Suprapubic skin (tissue), 4 donors: ENCODE measurements at places on chromosomes 11 and 22. TPM values are rescaled to one million over a fixed set of nuclear protein-coding genes. Genes with fewer than 3 reads are reported as not detected.

The XKR3 gene
- total RNA-seq = not detected

The GRIA4 gene
- total RNA-seq = 1.9 TPM

The OR11H1 gene
- not detected for total RNA-seq

The GSTT2 gene
- total RNA-seq = not detected

- no peak for DNase-seq
- peak overlapping the region; percentile 45 for H3K27ac ChIP-seq
- H3K36me3 ChIP-seq = no peaks in the 10 kb centered on the region
- H3K4me1 ChIP-seq = no peaks in the 10 kb centered on the region
Measured at GRCh38 chr11:69035946-69036340, 12.8 kb upstream of the TPCN2 start.

DNA sequence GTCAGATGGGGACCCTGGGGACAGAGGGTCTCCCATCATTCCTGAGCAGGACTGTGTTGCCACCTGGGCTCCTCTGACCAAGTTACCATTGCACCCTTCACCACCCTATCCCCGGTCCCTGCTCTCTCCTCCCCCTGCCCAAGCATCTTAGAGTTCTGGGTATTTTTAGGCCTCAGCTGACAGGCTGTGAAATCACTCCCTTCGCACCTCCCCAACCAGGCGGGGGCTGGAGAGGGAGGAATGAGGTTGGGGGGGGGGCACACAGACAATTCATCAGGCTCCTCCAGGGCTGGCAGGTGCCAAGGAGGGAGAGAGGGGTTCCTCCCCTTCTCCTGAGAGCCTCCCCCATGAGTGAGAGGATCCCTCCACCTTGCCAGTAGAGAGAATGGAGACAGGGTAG, 9.0 kb downstream of the SYT7 start:
- H3K27ac ChIP-seq = no peak overlapping the region
- H3K4me3 ChIP-seq = no peak overlapping the region
- DNase-seq = no peak
- peaks cover 44% of the 10 kb centered on the region for H3K27me3 ChIP-seq
- H3K36me3 ChIP-seq = no peaks in the 10 kb centered on the region
- peaks cover 5% of the 10 kb centered on the region for H3K4me1 ChIP-seq

GRCh38 chr11:6632116-6633073, 13.2 kb upstream of the TPP1 start:
- peaks cover 3% of the 10 kb centered on the region for H3K27me3 ChIP-seq
- no peak overlapping the region for H3K27ac ChIP-seq
- H3K4me1 ChIP-seq = peaks cover 23% of the 10 kb centered on the region
- no peak overlapping the region for H3K4me3 ChIP-seq
- peaks cover 42% of the 10 kb centered on the region for H3K36me3 ChIP-seq

- no peak overlapping the region for H3K4me3 ChIP-seq
- no peaks in the 10 kb centered on the region for H3K27me3 ChIP-seq
- H3K4me1 ChIP-seq = no peaks in the 10 kb centered on the region
- H3K36me3 ChIP-seq = no peaks in the 10 kb centered on the region
Measured at GRCh38 chr11:29231586-29231985, 785.2 kb downstream of the KCNA4 start.

DNA sequence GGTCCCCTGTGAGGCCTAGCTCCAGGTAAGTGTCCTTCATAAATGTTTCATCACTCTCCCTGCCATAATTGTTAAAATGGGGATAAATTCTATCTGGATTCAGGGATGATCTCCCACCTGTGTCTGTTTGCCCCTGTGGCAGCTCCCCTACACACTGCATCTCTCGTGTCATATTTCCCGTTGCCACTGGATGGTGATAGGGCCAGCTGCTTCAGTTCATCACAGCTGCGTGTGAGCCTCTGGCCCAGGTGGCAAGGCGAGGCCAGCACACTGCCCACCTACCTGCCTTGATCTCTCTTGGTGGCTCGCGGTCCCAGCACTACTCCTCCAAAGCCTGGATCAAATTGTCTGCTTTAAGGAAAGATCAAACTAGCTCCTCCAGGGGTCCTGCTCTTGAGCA, 187.4 kb downstream of the GRIK4 start:
- no peaks in the 10 kb centered on the region for H3K27me3 ChIP-seq
- H3K4me3 ChIP-seq = no peak overlapping the region
- no peak overlapping the region for H3K27ac ChIP-seq

GRCh38 chr22:42078469-42079318, 806 bp upstream of the SMDT1 start:
- H3K4me3 ChIP-seq = peak overlapping the region; percentile 63
- H3K36me3 ChIP-seq = peaks cover 22% of the 10 kb centered on the region
- H3K27me3 ChIP-seq = no peaks in the 10 kb centered on the region
- peaks cover 57% of the 10 kb centered on the region for H3K4me1 ChIP-seq
- peak; percentile 78 for DNase-seq
- H3K27ac ChIP-seq = peak overlapping the region; percentile 98

DNA sequence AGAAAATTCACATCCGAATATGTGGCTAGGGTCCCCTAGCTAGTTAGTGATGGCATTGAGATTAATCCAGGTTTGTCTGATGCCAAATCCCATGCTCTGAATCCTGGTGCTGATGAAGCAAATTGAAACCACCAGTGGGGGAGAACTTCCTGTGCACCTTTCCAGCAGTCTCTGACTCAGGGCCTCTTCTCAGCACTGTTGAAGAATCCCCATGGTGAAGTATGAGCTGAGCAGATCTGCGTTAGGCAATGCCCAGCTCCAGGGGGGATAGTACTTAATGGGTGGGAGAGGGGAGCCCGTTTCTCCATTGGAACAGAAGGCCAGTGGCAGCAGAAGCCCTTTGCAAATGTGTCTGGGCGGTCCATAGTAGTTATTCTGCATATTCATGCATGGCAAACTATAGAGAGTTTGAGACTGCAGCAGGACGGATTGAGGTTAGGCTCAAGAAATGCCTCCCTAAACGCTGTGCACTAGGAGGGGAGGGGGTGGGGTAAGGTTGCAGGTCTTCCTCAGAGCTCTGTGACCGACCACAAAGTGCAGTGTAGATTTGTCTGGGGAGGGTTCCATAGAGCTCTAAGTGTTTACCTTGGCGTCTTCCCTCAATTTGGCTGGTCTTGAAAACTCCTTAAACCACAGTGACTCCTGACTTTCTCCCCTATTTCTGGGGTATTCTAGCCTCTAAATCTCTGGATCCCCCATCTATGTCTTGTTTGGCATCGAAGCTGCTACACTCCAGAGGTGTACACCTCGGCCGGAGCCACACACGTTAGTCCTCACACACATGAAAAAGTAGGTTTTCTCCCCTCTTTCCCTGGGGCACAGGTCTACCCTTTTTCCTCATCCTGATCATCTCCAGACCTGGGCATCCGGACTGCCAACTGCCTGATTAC, 4.8 kb downstream of the POU2F3 start:
- DNase-seq = no peak
- no peak overlapping the region for H3K27ac ChIP-seq
- H3K27me3 ChIP-seq = peaks cover 27% of the 10 kb centered on the region

- H3K27me3 ChIP-seq = no peaks in the 10 kb centered on the region
- H3K4me1 ChIP-seq = peaks cover 3% of the 10 kb centered on the region
- H3K4me3 ChIP-seq = no peak overlapping the region
- no peak for DNase-seq
- peak overlapping the region; percentile 73 for H3K27ac ChIP-seq
Measured at GRCh38 chr11:112016765-112017376, 8.3 kb upstream of the DLAT start.

GRCh38 chr11:117427356-117427874, 99.8 kb downstream of the CEP164 start:
- H3K4me1 ChIP-seq = no peaks in the 10 kb centered on the region
- H3K27me3 ChIP-seq = peaks cover 9% of the 10 kb centered on the region
- H3K4me3 ChIP-seq = no peak overlapping the region
- no peak for DNase-seq

DNA sequence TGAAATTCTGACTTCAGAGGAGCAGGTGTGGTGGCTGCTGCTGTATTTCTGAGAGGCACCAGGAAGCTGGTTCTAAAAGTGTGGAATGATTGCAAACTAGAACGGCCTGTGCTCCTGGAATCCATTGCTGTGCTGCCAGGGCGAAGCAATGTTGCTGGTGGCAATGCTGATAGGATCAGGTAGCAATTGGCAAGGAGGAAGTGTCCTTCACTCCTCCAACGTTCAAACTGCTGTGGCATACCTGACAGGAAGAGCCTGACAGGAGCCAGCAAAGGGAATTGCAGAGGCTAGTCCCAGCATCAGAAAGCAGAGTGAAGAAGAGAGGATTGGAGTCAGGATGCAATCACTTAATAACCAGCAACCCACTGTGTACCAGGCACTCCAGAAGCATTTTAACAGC, 118.2 kb downstream of the FAR1 start:
- H3K4me3 ChIP-seq = no peak overlapping the region
- no peak overlapping the region for H3K27ac ChIP-seq
- no peaks in the 10 kb centered on the region for H3K36me3 ChIP-seq
- no peaks in the 10 kb centered on the region for H3K4me1 ChIP-seq

DNA sequence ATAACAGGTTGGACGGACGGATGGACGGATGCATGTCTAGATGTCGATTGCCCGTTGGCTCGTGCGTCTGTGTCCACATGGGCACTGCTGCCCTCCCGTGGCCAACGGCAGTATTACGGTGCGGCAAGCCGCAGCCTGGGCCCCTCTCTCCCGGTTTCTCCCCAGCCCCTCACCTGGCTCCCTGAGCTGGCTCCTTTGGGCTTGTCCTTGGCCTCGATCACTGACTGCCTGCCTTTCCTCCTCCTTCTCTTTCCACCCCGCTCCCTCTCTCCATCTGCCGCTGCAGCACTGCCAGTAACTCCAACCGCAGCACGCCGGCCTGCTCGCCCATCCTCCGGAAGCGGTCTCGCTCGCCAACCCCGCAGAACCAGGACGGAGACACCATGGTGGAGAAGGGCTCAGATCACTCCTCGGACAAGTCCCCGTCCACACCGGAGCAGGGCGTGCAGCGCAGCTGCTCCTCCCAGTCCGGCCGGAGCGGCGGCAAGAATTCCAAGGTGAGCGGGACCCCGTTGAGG, 77.3 kb downstream of the SCN3B start:
- no peak overlapping the region for H3K4me3 ChIP-seq
- H3K27ac ChIP-seq = no peak overlapping the region
- H3K27me3 ChIP-seq = peaks cover 18% of the 10 kb centered on the region
- no peaks in the 10 kb centered on the region for H3K36me3 ChIP-seq

DNA sequence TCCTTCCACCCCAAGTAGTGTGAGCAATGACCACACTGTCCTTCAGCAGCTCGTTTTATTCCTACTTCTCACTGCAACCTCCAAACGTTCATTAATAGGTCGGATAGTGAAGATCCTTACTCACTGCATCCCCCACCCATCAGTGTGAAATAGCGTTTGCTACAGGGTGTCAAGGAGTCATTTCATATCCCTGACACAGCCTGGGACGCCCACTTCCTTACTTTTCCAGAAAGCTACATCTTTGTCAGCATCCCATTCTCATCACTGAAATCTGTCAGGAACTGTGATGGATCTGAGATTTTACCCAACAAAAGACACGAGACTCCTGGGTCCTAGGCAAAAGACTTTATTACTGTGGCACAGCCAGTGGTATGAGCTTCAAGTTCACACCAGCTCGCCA, 592.4 kb downstream of the NTM start:
- H3K36me3 ChIP-seq = no peaks in the 10 kb centered on the region
- H3K4me1 ChIP-seq = no peaks in the 10 kb centered on the region
- no peak overlapping the region for H3K4me3 ChIP-seq
- no peaks in the 10 kb centered on the region for H3K27me3 ChIP-seq

GRCh38 chr11:78377625-78378418, 39.8 kb downstream of the GAB2 start:
- no peak overlapping the region for H3K27ac ChIP-seq
- peaks cover 3% of the 10 kb centered on the region for H3K4me1 ChIP-seq
- H3K36me3 ChIP-seq = no peaks in the 10 kb centered on the region
- DNase-seq = no peak
- H3K4me3 ChIP-seq = no peak overlapping the region

DNA sequence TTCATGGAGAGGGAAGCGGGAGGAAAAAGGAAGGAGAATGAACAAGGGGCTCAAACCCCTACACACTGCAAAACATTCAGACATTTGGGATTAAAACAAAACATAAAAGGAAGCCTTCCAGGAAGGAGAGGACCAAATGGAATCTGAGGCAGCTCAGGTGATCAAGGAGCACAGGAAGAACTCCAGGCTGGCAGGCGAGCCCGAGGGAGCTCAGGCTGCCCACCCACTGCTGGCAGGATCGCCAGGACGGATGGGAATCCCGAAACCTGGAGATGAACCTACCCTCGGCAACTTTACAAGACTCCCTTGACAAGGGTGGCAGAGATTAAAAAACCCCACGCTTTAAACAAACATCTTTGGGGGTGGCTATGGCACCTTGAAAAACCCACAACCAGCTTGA, 5.0 kb upstream of the PYGM start:
- H3K27me3 ChIP-seq = no peaks in the 10 kb centered on the region
- no peak overlapping the region for H3K4me3 ChIP-seq
- H3K27ac ChIP-seq = no peak overlapping the region
- H3K36me3 ChIP-seq = peaks cover 73% of the 10 kb centered on the region
- H3K4me1 ChIP-seq = peaks cover 46% of the 10 kb centered on the region

DNA sequence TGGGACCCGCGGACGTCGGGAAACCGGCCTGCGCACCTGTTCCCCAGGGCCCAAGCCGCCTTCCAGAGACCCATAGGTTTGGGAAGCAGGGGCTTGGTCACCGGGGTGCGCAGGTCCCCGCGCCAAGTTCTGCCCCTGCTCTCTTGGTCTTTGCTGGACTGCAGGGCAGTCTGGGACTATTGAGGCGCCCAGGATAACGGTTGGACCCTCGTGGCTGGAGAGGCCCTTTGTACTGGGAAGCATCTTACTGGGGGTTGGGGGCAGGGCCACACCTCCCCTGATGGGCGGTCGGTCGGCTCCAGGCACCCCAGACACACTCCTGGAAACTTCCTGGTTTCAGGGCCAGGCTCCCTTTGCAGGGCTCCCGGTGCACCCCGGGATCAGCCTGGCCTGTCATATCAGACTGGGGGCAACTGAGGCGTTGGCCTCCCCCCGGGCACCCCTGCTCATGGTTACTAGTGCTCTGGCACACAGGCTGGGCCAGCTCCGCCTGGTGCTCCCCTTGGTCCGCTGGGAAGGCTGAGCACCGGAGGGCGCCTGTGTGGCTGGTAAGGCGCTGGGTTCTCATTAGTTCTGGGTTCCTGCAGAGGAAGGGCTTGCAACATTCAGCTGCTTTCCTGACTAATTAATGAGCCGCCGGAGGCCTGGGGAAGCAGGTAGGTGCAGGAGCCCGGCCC, 1250.5 kb downstream of the BRD1 start:
- no peaks in the 10 kb centered on the region for H3K36me3 ChIP-seq
- peaks cover 63% of the 10 kb centered on the region for H3K27me3 ChIP-seq
- peaks cover 15% of the 10 kb centered on the region for H3K4me1 ChIP-seq
- no peak overlapping the region for H3K27ac ChIP-seq
- DNase-seq = no peak
